GOT3 (cell line): ENCODE measurements at places on chromosomes 1 and 21.

DNA sequence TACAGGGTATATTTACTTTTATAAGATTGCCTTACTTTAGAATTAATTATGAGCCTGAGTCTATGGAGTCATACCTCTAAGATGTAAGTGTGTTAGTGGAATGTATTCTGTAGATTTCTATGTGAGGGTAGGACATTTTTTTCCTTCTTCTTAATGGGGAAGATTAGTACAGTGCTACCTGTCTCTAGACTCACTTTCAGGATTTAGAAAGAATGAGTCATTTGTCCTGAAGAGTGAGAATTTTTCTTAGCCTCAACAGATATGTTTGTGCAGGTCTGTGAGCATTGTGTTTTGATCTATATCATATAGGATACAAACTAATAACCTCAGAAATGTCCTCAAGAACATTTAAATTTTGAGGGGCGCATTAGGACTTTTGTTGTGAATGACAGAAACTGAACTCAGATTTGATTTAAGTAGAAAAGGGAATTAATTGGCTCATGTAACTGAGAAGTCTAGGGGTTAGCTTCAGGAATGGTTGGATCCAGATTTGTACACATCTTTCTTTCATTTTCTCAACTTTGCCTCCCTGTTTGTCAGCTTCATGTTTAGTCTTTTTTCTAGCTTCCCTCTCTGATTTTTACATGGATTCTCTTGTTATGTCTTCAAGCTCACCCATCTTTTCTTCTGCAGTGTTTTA is 45.3 kb downstream of the TTC3 start:
- no peak for DNase-seq

- DNase-seq: no peak
Observed at GRCh38 chr1:153553830-153554541, 4.9 kb upstream of the S100A3 start.

DNA sequence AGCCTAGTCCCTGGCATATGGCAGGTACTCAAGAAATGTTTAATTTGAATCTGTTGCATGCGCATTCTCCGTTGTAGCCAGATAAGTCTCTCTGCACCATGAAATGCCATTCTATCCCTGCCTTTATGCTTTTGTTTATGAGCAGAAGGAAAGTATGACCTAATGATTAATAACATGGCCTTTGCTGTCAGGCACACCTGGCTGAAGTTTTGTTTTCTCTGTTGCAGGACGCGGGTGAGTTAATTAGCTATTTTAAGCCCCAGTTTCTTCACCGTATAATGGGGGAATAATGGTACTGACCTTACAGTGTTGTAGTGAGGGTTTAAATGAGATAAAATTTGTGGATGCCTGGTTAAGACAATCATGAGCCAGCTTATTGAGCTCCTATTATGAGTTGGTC is 87.7 kb downstream of the ST6GALNAC3 start:
- no peak for DNase-seq

- DNase-seq: no peak
Observed at GRCh38 chr1:94194079-94194865, 43.1 kb downstream of the ARHGAP29 start.

- DNase-seq: no peak
Observed at GRCh38 chr1:201964261-201964660, 9.0 kb downstream of the TIMM17A start.

GRCh38 chr1:36397378-36398230 is at the start of gene LSM10:
TSS of gene LSM10 (minus strand) at chr1:36397908. CDS start at chr1:36394129, 3,779 bp downstream.
- peak; percentile 84 for DNase-seq

DNA sequence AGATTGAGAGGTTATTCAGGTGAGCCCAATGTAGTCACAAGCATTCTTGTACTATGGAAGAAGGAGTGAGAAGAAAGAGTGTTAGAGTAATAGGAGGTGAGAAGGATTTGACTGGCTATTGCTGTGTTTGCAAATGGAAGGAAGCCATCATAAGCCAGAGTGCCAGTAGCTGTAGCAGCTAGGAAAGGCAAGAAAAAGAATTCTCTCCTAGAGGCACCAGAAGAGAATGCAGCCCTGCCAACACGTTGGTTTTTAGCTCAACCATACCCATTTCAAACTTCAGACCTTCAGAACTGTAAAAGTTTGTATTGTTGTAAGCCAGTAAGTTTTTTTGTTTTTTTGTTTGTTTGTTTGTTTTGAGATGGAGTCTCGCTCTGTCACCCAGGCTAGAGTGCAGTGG is 8.9 kb upstream of the IL12RB2 start:
- DNase-seq: no peak

GRCh38 chr1:220791285-220791684 is 4.6 kb downstream of the MTARC1 start:
- DNase-seq: no peak

DNA sequence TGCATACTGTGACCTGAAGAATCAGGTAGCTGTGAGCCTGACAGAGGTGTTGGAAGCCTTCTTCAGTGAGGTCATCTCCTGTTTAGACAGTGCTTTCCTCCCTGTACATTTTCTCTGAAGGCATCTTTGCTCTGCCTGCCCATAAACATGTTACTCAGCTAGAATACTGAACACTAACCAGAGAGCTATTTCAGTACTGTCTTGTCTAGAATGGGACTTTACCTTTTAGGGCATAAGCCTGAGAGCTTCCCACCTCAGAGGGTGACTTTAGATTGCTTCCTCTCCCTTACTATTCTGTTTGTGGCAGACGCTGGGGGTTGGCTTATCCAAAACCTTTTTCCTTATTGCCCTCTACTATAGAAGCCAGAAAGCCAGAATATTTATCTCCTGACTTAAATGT is 23.3 kb upstream of the ZNF326 start:
- no peak for DNase-seq

- DNase-seq: no peak
Observed at GRCh38 chr1:187092104-187092503, 263.4 kb downstream of the PLA2G4A start.

GRCh38 chr1:18947570-18947969 is 8.9 kb downstream of the IFFO2 start:
- DNase-seq: no peak

GRCh38 chr1:170927955-170928840 is 7.1 kb upstream of the MROH9 start:
- DNase-seq: no peak

DNA sequence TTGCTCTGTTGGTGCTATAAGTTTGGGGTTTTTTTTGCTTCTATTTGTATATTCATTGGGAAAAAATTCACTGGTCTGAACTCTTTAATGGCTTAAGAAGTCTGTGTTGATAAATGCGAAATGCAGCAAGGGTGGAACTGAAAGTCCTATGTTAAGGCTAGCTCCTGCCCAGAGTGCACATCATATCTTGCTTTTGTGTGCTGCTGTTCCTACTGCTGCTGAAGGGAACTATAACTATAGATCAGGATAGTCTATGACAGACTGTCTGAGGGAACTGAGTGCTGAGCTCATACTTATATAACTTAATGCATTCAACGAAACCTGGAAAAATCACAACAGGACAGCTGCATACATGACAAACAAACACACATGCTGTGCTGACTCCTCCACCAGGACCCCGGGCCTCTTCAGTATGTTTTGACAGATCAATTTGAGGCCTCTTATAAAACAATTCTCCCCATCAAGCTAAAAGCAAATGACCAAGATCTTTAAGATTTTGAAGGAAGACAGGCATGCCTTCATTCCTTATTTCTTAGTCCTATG is 1031.5 kb upstream of the ADGRL2 start:
- no peak for DNase-seq

DNA sequence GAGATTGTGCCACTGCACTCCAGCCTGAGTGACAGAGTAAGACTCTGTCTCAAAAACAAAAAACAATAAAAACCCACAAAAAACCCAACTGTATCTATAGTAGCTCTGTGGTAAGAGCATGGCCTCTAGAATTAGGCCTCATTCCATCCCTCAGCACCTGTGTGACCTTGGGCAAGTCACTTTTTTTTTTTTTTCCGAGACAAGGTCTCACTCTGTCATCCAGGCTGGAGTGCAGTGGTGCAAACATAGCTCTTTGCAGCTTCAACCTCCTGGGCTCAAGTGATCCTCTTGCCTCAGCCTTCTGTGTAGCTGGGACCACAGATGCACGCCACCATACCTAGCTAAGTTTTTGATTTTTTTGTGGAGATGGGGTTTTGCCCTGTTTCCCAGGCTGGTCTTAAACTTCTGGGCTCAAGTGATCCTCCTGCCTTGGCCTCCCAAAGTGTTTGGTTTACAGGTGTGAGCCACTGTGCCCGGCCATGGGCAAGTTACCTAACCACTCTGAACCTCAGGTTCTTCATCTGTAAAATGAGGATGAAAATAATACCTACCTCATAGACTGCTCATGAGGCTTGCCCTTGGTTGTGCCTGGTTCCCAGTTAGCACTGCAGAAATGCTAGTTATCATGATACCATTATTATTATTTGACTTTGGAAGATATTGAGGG is 15.3 kb upstream of the MYOM3 start:
- no peak for DNase-seq

DNA sequence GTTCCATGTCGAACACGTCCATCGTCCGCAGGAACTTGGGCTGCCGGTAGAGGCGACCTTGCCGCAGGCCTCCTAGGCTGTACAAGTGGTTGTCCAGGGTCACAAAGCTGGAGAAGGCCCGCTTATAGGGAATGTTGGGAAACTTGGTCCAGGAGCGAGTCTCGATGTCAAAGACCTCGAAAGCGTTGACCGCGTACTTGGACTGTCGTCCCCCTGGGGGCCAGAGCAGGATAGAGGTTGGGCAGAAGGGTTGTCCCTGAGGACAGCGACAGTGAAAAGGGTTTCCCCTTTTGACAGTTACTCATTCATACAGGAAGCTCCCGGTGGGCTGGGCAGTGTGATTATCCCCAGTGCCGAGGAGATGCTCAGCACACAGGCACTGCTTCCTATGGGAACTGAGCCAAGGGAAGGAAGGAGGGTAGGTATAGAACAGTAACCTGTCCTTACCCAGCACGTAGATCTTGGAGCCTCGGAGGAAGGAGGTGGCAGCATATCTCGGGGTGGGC is 17.5 kb downstream of the KLHDC8A start:
- DNase-seq: no peak

DNA sequence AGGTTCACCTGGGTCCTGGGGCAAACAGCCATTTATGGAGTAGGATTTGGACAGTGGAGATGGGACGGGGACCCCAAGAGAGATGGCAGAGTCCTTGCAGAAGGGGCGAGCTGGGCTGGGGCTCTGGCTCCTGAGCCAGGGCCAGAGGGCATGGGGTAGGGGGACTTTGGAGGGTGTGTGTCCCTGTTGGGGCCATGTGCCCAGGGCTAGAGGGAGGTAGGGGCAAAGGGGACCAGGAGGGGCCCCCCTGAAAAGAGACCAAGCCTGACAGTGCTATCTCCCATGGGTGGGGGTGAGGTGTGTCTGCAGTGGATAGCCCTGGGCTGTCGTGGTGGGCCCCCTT is 92.3 kb downstream of the TRIM11 start:
- DNase-seq: no peak

DNA sequence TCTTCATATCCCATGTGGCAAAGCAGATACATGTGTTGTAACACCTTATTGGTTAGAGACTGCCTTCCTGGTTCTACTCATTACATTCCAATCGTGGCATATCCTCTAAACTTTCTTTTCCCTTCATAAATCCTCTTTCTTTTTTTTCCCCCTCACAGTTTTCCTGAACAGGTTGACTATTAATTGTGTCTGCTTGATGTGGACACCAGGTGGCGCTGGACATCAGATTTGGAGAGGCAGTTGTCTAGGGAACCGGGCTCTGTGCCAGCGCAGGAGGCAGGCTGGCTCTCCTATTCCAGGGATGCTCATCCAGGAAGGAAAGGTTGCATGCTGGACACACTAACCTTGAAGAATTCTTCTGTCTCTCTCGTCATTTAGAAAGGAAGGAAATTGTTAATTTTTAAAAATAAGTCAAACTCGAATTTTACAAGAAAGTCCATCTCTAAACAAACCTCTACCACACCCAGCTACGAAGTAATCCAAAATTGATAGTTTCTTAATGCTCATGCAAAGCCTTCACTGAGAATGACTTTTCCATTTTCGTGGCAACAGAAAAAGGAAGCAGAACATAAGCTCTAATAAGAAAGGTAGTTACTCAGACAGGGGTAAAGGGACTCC is 59.4 kb upstream of the ASB17 start:
- no peak for DNase-seq

DNA sequence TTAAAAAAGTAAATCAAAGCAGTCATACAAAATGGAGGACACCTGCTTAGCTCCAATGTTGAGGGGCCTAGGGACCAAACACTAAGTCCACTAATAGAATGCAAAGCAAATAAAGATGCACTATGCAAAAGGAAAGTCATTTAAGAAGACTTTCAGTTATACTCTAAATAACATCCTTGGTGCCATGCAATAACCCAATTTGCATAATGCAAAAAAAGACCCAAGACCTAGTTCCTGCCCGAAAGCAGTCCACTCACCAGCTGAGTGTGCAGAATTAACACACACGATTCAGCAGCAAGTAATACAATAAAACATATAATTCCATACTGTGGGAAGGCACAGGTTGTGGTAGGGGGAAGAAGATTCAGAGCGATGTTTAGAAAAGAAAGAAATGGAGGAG is 101.8 kb downstream of the TGFBR3 start:
- no peak for DNase-seq
